Activated CD4-positive, CD25-positive, alpha-beta regulatory T cell (primary cell): ENCODE measurements at places on chromosomes 12 and 14.

DNA sequence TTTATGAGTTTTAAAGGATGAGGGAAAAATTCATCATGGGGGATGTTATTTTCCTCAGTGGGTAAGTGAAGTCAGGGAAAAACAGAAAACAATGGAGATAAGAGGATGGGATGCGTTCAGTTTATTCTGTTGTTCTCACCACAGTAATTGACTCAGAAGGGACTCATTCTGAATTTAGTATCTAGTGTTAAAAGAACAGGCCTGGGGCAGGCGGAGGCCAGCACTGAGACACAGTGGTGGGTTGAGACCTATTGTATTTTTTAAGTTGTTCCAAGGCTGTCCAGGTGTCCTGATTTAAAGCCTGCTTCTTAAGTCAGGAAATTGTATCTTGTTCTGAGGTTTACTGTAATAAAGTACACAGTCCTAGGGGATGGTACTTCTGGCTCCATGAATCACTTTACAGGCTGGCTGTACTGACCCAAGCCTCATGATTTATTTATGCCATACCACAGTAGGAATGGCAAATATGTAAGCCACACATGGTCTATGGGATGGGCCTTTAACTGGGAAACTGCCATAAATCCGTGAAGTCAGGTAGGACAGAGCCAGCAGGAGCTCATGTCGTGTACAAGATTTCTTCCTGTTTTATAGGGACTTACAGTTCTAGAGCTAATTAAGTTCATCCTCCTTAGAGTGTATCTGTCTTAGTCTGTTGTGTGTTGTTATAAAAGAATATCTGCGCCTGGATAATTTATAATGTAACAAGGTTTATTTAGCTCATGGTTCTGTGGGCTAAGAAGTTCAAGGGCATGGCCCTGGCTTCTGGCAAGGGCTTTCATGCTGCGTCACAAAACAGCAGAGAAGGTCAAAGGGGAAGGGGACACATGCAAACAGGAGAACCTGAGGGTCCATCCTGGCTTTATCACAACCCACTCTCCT, 244.1 kb downstream of the FBXL14 start:
- DNase-seq: no peak

DNA sequence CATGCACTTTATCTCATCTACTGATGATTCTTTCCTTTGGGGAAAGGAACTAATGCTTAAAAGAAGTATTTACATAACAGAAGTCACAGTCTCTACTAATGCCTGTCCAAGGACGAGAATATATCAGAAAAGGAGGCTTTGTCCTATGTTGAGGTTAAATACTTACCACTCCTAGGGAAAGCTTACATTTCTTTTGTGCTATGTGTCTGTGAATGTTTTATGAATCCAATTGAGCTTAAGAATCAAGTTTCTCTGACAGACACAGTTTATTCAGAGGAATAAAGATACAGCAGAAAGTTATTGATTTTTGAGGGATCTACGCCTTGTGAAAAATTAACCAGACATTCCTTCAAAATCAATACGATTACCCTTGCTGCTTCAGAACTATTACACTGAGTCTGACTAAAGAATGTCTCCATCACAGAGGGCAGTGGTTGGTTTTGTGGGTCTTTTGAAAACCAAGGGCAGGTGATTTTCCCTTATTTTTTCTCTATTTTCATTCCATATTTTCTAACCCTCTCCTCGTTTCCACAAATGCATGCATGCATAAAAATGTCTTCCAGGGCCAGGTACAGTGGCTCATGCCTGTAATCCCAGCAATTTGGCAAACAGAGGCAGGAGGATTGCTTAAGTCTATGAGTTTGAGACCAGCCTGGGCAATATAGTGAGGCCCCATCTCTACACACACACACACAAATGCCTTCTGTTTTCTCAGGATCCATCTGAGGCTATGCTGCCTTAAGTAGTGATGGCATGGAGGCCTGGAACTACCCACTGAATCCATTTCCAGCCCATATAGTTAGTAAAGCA, 1095.1 kb downstream of the GALC start:
- DNase-seq: no peak

- DNase-seq: no peak
Observed at GRCh38 chr14:35050652-35051051, 4.6 kb downstream of the FAM177A1 start.

- no peak for DNase-seq
Observed at GRCh38 chr12:62075870-62076269, 184.3 kb upstream of the USP15 start.

- DNase-seq: no peak
Observed at GRCh38 chr12:108346727-108347710, 7.9 kb upstream of the CMKLR1 start.

DNA sequence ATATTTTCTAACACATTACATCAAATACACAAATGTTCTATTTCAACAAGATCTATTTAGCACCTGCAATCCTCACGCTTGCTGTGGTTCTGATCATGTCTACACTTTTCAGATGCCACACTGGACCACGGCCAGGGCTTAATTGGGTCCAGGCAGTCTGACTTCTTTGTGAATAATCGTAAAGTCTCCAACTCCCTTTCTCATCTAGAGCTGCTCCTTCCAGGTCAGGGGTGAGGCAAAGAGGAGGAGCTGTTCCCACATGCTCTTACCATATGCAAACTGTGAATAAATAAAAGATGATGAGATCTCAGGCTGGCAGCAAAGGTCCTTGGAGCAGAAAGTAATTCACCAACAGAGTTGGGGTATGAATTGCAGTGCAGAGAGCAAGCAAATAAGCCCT, 316.6 kb downstream of the GLT1D1 start:
- DNase-seq: no peak

GRCh38 chr12:92467886-92468285, 234.9 kb upstream of the PLEKHG7 start:
- DNase-seq: no peak
